ENCODE measurements at places on chromosomes 4 and X.

DNA sequence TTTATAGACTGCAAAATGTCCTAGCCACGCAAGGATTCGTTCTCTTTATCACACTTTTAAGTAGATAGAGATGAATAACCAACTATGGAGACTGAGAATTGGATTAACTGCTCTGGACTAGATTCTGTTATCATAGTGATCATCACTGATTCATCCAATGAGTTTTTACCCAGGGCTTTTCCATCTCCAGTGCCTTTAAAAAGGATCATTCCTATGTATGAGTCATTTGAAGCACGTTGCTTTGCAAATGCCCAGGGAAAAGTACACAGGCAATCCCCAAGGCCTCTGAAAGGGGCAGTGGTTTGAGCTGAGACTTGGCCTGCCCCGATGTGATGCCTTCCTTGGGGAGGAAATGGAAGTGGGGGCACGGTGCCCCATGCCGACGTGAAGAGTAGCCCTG lies 122.7 kb upstream of the PSAPL1 start:
- DNase-seq: no peak

- DNase-seq: no peak
These were observed 23.8 kb downstream of the AFAP1 start for GRCh38 chr4:7915875-7916242.

GRCh38 chr4:156018383-156018782 lies 64.7 kb upstream of the CTSO start:
- DNase-seq: no peak

GRCh38 chr4:174713821-174714220 lies 115.2 kb downstream of the GLRA3 start:
- DNase-seq: no peak

DNA sequence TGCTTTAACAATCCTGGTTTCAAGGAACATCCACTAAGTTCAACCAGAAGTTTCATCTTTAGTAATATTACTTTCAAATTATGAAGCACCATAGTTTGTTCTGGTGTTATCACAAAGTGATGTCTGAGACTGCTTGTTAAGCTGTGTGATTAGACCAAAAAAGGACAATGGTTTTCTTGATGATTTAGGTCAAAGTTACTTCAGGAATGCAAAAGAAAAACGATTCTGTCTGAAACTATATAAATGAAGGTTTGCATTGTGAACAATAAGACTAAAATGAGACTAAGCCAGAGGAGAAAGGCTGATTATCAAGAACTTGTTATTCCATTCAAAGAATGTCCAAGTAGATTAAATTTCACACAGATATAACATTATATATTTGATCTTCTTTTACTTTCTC lies 122.4 kb upstream of the ETNPPL start:
- no peak for DNase-seq

DNA sequence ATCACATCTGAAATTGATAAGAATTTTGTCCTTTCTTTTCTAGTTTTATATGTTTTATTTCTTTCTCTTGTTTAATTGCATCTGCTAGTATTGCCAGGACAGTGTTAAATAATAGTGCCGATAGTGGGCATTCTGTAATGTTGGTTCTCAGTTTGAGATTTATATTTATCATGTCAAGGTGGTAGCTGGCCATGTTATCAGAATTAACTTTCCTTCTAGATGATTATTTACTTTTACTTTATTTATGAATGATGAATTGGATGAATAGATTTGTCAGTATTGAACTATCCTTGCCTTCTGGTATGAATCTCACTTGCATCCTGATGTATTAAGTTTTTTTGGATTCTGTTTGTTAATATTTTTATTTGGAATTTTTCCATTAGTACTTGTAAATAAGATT lies 42.7 kb downstream of the METAP1 start:
- no peak for DNase-seq

DNA sequence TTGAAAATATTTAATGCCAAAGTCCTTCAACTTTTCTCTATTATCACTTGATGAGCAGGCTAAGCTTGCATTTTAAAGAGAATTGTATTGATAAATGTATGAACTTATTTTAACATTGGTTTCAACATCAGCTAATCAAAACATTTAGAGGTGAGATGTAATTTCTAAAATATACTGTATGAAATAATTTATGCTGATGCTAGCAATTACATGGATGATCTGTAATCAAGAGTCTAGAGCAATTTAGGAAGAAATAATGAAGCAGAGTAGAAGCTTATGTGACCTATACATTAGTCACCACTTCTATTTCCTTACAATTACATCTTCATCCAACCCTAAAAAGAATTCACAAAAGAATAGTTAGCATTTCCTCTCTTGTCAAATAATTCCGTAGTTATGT lies 226.8 kb downstream of the KLHL4 start:
- no peak for DNase-seq

DNA sequence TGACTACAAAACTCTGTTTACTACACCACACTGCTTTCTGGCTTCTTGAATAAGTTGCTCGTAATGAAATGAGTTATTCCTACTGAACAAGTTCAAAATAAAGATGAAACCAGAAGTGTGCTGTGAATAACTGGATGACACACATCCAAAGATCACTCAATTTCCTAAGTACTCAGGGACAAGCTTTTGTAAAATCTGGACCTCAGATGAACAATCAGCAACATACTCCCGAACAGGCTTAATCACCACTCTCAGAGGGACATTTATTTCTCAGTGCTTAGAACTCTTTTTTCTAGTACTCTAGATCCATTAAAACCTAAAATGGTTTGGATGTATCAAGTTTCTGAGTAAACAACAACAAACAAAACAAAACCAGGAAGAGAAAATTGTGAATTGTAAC lies 61.5 kb upstream of the EXOC1L start:
- no peak for DNase-seq

DNA sequence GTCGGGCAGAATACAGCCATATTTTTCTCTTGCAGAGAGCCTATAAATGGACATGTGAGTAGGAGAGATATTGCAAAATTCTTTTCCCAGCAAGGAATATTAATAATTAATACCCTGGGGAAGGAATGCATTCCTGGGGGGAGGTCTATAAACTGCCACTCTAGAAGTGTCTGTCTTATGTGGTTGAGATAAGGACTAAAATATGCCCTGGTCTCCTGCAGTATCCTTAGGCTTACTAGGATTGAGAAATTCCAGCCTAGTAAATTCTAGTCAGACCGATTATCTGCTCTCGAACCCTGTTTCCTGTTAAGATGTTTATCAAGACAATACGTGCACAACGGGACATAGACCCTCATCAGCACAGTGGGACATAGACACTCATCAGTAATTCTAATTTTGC lies 872.6 kb downstream of the FSTL5 start:
- no peak for DNase-seq

DNA sequence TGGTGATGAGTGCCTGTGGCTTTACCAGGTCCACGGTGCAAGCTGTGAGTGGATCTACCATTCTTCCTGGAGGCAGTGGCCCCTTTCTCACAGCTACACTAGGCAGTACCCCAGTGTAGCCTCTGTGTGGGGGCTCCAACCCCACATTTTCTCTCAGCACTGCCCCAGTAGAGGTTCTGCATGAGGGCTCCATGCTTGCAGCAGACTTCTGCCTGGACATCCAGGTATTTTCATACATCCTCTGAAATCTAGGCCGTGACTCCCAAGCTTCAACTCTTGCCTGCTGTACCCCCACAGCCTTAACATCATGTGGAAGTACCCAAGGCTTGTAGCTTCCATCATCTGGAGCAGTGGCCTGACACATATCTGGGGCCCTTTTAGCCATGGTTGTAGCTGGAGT lies 90.1 kb downstream of the SH3BGRL start:
- no peak for DNase-seq

- DNase-seq: no peak
These were observed 19.5 kb downstream of the RELL1 start for GRCh38 chr4:37666625-37667071.

GRCh38 chrX:2517055-2517454 lies 16.3 kb upstream of the DHRSX start:
- DNase-seq: no peak

DNA sequence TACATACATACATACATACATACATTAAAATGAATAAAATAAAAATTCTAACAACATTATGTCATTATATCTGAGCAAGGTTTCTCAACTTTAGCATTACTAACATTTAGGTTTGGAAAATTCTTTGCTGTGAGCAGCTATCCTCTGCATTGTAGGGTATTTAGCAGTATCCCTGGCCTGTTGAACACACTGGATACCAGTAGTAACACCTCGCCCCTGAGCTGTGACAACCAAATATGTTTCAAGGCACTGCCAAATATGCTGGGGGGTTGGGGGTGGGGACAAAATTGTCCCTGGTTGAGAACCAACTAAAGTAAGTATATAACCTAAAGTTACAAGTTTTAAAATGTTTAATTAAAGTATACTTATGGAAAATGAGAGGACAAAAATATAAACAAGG lies 860.9 kb upstream of the FTHL17 start:
- DNase-seq: no peak

DNA sequence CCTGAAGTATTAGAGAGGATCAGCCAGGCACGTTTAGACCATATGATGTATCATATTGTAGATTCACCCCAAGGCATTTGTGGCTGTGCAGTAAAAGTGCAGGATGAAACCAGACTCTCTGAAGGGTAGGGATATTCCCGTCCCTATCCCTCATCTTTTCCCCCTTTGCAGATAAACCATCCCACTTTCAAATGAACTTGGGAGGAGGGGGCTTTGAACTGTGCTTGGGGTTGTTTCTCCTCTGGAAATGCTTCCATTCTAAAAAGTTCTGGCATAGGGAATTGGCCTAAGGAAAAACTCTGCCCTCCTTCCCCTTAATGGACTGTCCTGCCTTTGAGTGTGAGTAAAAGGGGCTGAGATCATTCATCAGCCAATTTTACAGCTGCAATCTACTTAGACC lies 23.8 kb downstream of the SNCA start:
- no peak for DNase-seq

DNA sequence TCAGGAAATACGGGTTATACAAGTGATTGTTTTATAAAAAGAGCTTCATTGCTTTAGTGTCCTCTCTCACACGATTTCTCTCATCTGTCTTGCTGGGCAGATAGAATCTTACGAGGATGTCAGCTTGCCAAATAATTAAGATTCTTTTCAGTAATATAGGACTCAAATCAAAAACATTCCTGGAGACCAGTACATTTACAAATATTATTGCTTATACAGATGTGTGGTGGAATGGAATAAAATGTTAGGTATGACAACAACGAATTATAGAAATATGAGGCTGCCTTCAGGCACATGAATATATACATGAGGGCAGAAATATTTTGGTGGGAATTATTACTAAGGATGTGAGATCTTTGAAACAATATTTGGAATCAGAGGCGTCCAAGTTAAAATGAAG lies 88.9 kb downstream of the GC start:
- no peak for DNase-seq

DNA sequence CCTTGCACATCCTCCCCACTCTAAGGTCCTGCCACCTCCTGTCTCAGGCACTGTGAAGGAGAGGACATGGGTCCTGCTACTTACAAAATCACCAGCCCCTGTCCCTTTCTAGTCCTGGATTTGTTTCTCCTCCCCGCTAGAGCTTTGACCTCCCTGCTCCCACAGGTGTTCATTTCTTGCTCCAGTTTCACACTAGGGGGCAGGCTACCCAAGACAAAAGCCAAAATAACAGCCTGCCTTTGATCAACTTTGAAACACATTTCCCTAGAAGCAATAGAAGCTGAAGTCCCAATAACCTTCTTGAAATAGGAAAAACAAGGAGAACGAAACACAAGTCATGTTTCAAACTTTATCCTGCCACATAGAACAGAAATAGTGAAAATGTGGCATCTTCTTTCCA lies 164.4 kb downstream of the QDPR start:
- no peak for DNase-seq

- no peak for DNase-seq
These were observed 136.2 kb downstream of the PALLD start for GRCh38 chr4:168633064-168633463.

DNA sequence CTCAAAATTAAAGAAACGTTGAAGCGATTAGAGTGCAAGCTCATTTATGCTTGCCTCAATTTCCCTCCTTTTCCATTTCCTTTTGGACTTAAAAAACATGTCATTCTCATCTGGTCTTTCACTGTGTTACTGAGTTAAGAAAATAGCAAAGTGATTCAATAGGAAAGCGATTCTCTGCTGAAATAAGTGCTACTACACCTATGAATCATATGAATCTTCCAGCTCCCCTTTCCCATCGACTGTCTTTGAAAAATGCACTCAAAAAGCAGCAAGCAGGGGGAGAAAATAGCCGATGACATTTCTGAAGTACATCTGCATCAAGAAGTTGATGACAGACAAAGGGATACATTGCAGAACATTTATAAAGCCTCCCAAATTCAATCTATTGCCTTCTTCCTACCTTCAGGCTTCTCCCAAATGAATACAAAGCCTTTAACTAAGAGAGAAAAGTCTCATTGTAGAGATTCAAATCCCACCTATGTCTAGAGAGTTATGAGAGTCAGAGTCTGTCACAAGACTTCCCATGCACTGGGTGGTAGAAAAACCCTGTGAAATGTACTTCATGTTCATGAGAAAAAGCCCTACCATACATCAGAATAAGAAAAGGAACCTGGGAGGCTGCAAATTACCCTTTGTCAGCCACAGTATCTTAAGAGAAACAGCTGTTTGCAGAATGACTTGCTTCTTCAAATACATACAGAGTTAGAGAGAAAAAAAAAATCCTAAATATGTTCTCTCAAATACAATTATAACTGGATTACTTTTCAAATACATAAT lies 78.9 kb downstream of the MBNL3 start:
- DNase-seq: no peak

DNA sequence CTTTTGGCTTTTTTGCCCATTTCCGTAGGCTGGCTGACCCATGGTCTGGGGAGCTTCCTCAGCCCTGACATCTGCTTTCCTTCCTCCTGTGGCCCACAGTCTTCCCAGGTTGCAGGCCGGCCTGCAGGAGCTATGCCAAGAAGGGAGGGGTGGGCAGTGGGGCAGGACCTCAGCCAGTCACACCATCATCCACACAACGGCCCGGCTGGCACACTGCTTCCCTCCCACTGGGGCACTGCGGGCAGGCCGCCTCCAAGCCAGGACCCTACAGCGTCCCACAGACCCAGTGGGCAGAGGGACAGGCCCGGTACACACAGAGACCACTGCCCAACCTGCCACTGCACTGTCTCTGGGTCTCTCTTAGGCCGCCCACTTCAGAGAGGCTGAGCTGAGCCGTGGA lies 38.0 kb downstream of the CTBP1 start:
- no peak for DNase-seq

DNA sequence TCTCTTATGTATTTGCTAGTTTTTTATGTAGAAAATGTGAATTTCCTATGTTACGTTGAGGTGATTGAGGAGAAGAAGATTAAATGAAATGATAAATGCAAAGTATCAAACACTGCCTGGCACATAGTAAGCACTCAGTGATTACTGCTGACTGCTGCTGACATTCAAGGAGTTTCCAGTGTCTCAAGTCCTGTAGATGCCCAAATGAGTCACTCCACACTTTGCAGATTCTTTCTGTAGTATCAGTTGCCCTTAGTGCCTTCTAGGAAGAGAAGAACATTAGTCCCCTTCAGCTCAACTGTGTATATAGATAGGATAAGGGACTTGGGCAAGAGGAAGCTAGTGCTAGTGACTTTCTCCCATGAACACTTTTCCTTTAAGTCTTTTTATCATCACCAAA lies 240.5 kb upstream of the TEX13A start:
- no peak for DNase-seq

GRCh38 chr4:110085131-110085530 lies 113.3 kb downstream of the ELOVL6 start:
- no peak for DNase-seq

GRCh38 chr4:85132570-85132969 lies 166.1 kb upstream of the WDFY3 start:
- DNase-seq: no peak

GRCh38 chr4:181739031-181739430 lies 504.2 kb upstream of the TENM3 start:
- DNase-seq: no peak

- no peak for DNase-seq
These were observed 141.4 kb downstream of the PTTG2 start for GRCh38 chr4:38101563-38101962.

Measured in activated CD8-positive, alpha-beta memory T cell treated with anti-CD3 and anti-CD28 coated beads for 1 hour (primary cell).